ENCODE measurements at places on chromosomes 7 and 10.

- DNase-seq = no peak
Measured at GRCh38 chr10:22634606-22635459, 79.5 kb downstream of the PIP4K2A start.

DNA sequence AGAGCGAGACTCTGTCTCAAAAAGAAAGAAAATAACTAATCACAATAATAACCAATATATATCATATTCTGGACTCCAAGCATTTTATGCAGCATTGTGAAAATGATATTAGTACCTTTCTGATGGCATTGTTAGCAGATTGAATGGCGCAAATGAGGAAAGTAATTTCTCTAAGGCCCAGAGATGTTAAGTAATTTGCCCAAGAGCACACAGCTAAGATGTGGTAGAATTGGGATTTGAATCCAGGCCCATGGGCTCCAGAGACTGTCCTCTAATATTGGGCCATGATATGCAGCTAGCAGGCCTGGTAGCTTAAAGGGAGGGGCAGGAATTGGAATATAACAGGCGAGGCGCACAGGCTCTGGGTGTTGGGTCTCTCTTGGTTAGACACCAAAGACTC is 44.1 kb downstream of the ZNF503 start:
- no peak for DNase-seq

DNA sequence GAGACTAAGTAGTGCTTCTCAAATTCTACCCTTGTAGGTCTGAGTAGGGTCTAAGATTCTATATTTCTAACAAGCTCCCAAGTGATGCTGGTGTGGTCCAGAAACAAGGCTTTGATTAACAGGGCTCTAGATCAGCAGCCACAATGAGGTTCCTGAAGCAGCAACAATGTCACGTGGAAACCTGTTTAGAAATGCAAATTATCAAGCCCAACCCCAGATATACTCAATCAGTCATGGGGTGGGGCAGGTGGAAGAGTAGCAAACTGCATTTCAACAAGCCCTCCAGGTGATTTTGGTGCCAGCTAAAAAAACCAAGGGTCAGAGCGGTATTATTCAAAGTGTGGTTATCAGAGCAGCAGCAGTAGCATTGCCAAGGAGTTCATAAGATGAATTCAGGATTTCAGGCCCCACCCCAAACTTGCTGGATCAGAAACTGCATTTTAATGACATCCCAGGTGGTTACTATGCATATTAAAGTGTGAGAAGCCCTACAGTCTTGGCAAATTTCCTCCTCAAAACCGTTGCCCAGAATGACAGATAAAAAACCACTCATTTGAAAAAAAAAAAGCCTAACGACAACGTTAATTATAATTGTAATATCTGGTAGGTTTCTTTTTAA is 199.2 kb downstream of the AHR start:
- DNase-seq = no peak

DNA sequence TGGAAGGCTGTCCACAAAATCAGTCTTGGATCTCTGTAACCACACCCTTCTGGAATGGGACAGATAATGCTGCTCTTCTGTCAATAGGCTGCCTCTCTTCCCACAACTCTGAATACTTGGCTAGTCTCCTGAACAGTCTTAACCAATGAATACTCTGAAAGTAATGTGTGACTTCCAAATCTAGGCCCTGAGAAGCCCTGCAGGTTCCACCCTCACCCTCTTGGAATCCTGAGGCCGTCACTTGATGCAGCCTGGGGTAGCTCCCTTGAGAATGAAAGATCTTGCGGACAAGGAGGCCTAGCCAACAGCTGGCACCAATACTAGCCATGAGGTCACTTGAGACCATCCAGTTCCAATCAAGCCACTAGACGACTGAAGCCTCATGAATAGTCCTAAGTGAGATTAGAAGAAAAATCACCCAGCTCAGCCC is 109.2 kb downstream of the ARHGAP12 start:
- no peak for DNase-seq
